ENCODE measurements at places on chromosomes 1 and 21.

- DNase-seq: no peak
Observed at GRCh38 chr21:32102426-32102825, 176.4 kb downstream of the MIS18A start.

- DNase-seq: no peak
Observed at GRCh38 chr1:53330819-53331218, 2.9 kb upstream of the LRP8 start.

DNA sequence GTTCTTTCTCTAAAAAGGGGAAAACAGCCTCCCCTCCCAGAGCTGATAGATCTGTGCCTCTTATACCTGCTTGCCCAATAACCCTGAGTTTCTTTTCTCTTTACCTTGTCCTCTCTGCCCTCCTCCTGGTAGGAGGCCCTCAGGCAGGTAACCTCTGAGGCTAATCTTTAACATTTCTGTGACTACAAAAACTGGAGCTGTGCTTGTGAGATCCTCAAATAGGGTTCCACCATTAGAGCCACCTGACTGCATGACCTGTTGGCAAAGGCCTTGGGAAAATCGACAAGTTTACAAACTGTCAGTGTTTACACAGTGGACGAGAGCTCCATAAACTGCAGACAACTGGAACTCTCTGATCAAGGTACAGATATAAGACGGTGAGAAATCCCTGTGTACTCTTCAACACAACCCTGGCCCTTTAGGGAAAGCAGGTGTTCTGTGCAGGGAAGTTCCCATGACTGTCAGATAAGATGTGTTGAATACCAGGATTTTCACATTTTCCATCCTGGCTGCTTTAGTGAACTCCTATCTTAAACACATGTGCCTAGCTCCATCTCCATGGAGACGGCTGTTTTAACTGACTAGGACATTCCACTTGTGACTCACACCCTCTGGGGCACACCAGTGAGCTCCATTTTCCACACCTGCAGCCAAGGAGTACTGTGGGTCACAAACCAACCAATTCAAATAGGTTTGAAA is 38.3 kb downstream of the ECE1 start:
- DNase-seq: no peak

DNA sequence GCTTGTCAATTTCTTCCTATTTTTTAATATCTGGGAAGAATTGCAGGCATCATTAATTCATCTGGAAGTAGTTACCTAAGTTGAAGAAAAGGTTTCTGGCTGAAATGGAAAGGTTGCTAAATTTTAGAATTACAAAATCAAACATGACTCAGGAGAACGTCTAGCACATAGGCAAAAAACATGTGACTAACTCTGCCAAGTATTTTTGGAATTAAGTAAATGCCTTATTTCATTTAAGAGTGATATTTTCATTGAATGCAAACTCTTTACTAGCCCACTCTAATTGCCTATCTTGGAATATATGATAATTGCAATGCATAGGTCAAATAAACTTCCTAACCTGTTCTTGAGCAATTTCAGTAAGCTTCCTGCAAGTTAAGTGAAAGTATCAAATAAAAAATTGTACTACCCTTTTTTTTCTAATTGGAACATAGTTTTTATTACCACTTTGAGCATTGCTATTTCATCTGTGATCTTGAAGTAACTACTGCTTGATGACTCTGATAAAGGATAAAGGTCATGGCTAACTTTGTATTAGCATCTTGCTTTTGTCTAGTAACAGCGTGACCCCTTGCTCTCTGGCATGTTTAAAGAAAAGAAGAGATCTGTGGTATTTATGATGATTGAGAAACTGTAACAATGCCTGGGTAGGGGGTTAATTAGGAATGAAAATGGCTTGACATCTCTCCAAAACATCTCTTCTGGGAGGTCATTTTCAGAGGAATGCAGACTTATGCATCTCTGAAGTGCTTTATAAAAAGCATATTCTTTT is 208.3 kb upstream of the NCAM2 start:
- no peak for DNase-seq

- no peak for DNase-seq
Observed at GRCh38 chr1:69498711-69499110, 69.0 kb upstream of the LRRC7 start.

- no peak for DNase-seq
Observed at GRCh38 chr1:14435368-14436023, 163.0 kb upstream of the KAZN start.

DNA sequence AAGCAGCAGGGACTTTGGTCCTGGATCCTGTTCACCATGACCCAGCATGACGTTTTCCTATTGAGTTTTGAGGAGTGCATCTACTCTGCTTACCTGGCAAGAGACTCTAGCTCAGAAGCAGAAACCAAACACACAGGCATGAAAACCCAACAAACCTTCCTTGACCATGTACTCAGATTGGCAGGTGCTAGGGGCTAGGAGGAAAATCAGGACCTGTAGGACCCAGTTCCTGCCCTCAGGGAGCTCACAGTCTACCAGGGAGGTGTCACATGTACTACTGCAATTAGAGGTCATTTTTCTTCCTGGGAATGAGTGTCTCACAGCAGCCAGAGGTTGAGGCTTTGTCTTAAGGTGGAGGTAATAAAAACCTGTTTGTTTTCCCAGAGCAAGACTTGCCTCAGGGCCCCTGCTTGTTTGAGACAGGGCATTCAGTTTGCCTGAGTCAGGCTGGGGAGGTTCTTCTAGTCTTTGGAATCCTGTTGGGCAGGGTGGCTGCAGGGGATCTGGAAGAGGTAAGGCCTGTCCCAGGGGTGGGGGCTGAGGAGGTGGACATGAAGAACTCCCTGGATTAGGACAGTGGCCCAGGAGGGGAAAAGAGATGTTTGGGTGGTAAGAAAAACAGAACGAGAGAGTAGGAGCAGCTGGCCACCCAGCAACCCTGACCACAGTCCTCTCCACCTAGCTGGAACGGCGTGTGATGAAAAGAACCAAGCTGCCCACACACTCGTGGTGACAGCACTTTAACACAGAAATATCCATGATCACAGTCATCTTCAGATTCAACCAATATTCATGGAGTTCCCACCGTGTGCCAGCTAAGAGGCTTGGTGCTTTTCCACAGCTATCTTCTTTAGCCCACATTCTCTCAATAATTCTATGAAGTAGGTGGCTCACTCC is 30.8 kb downstream of the IER5 start:
- no peak for DNase-seq
